ENCODE measurements at places on chromosomes 7 and 10. TPM values are rescaled to one million over a fixed set of nuclear protein-coding genes. Genes with fewer than 3 reads are reported as not detected.
A peak's percentile ranks its signal among the peaks of the same experiment; 100 is the strongest.

GRCh38 chr7:130875901-130876300 is 141.9 kb upstream of the KLF14 start:
- DNase-seq = no peak

The DYNC1I1 gene
- total RNA-seq = 0.53 TPM

GRCh38 chr7:830069-830468 is 2.2 kb upstream of the SUN1 start:
- no peak for DNase-seq

GRCh38 chr7:112484671-112485167 is 3.9 kb downstream of the LSMEM1 start:
- DNase-seq = peak; percentile 67

- peak; percentile 60 for DNase-seq
Measured at GRCh38 chr10:51188008-51188407, 113.7 kb downstream of the PRKG1 start.

- no peak for DNase-seq
Measured at GRCh38 chr10:3592424-3592823, 192.6 kb downstream of the KLF6 start.

DNA sequence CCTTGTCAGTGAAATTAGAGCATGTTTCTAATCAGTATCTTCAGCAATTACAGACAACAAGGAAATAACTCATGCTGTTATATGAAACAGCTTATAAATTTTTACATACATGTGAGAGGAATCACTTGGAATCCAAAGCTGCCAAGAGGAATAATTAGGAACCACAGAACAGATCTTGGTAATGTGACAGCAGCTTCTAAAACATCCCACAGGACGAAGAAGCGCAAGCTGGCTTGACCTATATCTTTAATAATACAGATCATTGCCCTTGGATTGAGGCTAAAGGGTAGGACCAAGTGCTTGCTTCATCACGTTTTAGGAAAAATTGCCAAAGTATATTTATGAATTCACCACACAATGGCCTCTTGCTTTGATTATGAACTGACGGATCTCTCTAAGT is 869.8 kb downstream of the LRMDA start:
- DNase-seq = no peak

The SLC35G1 gene
- total RNA-seq = 2.9 TPM

DNA sequence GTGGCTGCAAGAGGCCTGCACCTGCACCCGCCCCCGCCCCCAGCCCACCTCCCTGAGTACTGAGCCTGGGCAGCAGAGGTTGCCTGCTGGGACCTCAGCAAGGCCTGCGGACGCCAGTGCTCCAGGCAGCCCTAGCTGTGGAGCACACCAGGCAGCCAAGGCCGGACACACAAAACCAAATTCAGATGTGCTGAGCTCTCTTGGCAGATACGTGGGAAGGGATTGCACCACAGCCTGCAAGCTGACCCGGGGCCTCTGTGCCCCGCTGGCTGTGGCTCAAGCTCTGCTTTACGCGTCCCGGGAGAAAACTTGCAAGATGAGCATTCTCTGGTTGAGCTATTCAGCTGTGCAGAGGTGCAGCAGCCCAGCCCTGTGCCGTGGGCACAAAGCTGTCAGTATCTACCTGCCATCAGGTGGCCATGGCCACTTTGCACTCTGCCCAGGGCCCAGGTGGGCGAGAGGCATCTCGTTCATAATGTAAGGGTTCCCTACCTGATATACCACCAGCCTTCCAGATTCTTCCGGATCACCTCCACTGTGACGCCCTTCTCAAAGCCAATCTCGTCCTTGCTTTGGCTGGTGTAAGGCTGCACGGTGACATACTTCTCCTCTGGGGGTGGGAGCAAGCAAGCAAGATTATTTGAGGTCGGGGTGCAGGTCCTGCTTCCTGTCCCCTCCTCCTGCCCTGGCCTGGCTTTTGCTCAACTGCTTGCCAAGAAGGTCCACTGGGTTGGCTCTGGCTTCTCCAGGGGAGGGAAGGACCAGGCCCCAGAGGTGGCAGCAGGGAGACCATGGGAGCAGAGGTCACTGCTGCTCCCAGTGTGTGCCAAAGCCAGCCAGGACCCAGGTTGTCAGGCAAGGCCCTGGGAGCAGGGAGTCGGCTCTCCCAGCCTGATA is 123.4 kb downstream of the NEURL1 start:
- DNase-seq = peak; percentile 94

DNA sequence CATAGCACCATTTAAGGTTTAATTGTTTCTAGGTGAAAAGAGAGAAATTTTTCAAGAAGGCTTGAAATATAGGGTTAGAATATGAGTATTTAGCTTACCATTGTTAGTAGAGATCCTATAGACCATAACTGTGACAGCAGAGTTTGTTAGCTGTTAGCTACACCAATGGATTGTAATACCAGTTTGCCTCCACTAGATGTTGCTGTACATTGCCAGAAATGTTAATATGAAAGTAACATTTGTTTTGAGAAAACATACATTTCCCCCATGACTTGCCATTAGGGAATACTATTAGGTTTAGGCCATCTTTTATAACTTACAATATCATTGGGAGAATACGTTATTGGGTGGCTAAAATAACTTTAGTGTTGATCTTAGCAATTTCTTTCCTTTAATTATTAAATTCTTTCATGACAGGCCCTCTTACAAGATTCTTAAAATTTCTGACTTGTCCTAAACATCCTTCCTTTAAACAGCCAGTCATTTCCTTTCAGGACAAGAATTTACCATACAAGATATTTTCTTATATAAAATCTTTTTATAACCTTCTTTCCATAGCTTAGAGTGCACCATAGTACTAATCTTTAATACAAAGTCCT is 39.5 kb downstream of the ZNF117 start:
- DNase-seq = peak; percentile 65

The UBE2D1 gene
- 7.0 TPM for total RNA-seq

GRCh38 chr7:42189535-42189934 is 47.5 kb downstream of the GLI3 start:
- DNase-seq = no peak

The PON1 gene
- total RNA-seq = 0.31 TPM
